Natural killer cell (primary cell): ENCODE measurements at places on chromosomes 1 and 21.

- H3K4me1 ChIP-seq: no peaks in the 10 kb centered on the region
- H3K27ac ChIP-seq: no peak overlapping the region
- H3K36me3 ChIP-seq: peaks cover 27% of the 10 kb centered on the region
- no peak overlapping the region for H3K4me3 ChIP-seq
- H3K27me3 ChIP-seq: no peaks in the 10 kb centered on the region
Observed at GRCh38 chr1:11158291-11158690, 30.9 kb upstream of the ANGPTL7 start.

DNA sequence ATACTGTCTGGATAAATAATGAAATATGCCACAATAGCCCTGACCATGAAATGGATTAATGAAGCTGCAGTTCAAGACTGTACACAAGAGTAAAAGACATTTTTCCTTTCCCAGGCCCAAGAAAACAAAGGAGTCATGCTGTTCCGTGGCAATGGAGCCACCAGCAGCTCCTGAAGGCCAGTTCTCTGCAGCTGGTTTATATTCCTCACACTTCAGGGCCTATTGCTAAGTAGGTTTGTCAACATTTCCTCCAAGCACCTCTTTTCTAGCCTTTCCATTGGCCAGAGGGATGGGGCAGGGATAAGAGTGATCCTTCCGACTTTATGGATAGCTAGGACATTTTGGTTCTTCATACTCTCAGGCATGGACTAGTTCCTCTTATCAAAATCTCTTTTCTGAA is 24.2 kb upstream of the RGL1 start:
- DNase-seq: no peak
- no peaks in the 10 kb centered on the region for H3K27me3 ChIP-seq
- no peak overlapping the region for H3K27ac ChIP-seq
- H3K4me3 ChIP-seq: no peak overlapping the region

- no peak overlapping the region for H3K27ac ChIP-seq
- H3K4me1 ChIP-seq: no peaks in the 10 kb centered on the region
- no peak overlapping the region for H3K4me3 ChIP-seq
- no peaks in the 10 kb centered on the region for H3K27me3 ChIP-seq
- DNase-seq: no peak
- no peaks in the 10 kb centered on the region for H3K36me3 ChIP-seq
Observed at GRCh38 chr21:39681257-39681656, 63.7 kb upstream of the IGSF5 start.

- no peak for DNase-seq
- H3K36me3 ChIP-seq: no peaks in the 10 kb centered on the region
- no peak overlapping the region for H3K4me3 ChIP-seq
- no peak overlapping the region for H3K27ac ChIP-seq
Observed at GRCh38 chr1:177023726-177024125, 140.8 kb downstream of the ASTN1 start.

DNA sequence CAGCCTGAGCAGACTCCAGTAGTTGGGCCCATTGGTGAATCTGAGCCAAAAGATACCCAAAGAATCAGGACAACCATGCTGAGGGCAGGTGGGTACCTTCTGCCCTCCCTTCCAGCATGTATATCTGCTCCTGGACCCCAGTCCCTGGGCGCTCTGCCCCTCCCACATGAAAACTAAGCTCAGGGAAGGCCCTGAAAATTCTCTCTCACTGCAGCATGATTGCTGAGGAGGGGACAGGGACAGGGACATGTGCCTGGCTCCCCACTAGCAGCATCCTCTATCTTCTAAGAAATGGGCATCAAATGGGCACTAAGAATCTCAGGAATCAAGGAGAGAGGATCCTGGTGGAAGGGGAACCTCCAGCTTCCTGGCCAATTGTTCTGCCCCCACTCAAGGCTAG is 446.0 kb downstream of the MATN1 start:
- no peak overlapping the region for H3K4me3 ChIP-seq
- no peaks in the 10 kb centered on the region for H3K4me1 ChIP-seq
- H3K27me3 ChIP-seq: peaks cover 3% of the 10 kb centered on the region
- no peaks in the 10 kb centered on the region for H3K36me3 ChIP-seq
- H3K27ac ChIP-seq: no peak overlapping the region

GRCh38 chr1:93567255-93567918 is 114.2 kb downstream of the BCAR3 start:
- no peak overlapping the region for H3K4me3 ChIP-seq
- no peaks in the 10 kb centered on the region for H3K27me3 ChIP-seq
- no peaks in the 10 kb centered on the region for H3K4me1 ChIP-seq
- no peak overlapping the region for H3K27ac ChIP-seq
- no peaks in the 10 kb centered on the region for H3K36me3 ChIP-seq

DNA sequence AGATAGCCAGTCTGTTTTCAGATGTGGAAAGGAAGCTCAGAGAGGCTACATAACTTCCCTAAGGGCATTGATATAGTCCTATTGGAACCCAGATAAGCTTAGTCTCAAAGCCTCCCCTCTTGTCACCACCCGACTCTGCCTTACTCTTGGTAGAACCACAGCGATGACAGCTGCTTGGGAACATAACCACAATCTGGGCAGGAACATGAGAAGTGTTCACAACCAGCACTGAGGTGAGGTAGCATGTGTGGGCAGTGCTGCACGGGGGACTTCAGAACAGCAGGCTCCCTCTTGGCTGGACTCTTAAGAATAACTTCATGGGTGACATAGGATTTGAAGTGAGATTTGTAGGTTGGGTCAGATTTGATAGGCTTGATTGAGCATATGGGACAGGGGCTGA is 9.3 kb upstream of the S100A10 start:
- H3K36me3 ChIP-seq: no peaks in the 10 kb centered on the region
- no peak overlapping the region for H3K27ac ChIP-seq
- peaks cover 7% of the 10 kb centered on the region for H3K4me1 ChIP-seq
- H3K4me3 ChIP-seq: no peak overlapping the region
- H3K27me3 ChIP-seq: peaks cover 9% of the 10 kb centered on the region
- DNase-seq: no peak

DNA sequence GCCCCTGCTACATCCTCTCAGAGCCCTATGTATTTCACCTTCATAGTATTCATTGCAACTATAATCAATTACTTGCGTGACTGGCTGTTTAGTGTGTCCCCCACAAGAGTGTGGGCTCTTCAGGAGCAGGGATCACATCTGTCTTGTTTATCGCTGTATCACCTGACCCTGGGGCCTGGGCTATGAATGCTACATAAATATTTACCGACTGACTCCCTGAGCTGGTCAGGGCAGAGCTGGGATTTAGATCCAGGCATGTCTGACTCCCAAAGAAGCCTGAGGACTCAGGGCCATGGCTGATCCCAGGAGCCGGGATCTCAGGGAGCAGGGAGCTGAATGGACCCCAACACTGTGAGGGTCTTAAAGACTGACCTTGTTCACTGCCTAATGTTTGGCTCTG is 49.7 kb downstream of the AHDC1 start:
- H3K27ac ChIP-seq: no peak overlapping the region
- no peak for DNase-seq
- peaks cover 31% of the 10 kb centered on the region for H3K4me1 ChIP-seq
- H3K4me3 ChIP-seq: no peak overlapping the region

DNA sequence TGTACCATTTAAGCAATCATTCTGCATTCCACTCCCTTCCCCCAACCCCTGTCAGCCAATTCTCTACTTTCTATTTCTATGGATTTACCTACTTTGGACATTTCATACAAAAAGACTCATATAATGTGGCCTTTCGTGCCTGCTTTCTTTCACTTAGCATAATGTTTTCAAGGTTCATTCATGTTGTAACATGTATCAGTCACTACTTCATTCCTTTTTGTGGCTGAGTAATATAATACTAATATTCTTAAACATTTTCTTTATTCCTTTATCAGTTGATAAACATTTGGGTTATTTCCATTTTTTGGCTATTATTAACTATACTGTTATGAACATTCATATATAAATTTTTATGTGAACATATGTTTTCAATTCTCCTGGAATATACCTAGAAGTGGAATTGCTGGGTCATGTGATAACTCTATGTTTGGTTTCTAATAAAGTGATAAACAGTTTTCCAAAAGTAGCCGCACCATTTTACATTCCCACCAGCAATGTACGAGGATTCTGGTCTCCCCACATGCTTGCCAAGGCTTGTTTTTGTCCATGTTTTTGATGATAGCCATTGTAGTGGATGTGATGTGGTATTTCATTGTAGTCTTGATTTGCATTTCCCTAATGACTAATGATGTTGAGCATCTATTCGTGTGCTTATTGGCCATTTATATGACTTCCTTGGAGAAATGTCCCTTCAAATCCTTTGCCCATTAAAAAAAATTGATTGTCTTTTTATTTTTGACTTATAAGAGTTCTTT is 61.9 kb upstream of the GNG12 start:
- no peak for DNase-seq
- H3K27ac ChIP-seq: no peak overlapping the region
- H3K4me1 ChIP-seq: no peaks in the 10 kb centered on the region
- H3K36me3 ChIP-seq: no peaks in the 10 kb centered on the region

DNA sequence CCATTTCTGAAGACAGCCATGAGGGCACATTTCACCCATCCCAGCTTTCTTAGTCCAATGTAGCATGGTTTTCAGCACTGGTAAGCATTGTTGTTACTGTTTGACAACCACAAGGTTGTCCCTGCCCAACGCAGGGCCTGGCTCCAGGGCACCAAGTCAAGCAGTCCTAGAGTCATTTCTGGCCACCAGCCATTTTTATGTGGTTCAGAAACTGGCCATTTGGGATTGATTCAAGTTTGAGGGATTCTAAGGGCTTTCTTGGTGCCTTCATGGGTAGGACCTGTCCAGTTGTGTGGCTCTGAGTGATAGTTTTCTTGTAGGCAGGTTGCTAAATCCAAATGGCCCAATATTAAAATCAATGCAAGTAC is 535.4 kb upstream of the USP24 start:
- H3K4me1 ChIP-seq: no peaks in the 10 kb centered on the region
- no peaks in the 10 kb centered on the region for H3K27me3 ChIP-seq
- no peak for DNase-seq
- no peak overlapping the region for H3K27ac ChIP-seq
- no peak overlapping the region for H3K4me3 ChIP-seq

DNA sequence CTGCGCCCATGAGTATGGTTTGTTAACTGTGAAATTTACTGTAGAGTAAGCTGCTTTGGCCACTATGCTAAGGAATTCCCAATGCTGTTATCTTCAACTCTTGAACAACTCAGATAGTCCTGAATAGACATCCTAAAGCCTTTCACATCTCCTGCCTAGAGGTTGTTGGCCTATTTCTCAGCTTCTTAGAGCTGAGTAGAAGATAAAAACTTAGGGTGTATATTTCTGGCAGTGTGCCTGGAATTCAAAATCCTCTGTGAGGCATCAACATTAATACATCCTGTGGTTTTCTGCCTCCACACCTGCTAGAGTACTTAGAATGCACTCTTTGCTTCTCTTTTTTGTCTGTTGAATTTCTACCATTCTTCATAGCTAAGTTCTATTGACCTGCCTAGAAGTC is 45.8 kb upstream of the RC3H1 start:
- no peaks in the 10 kb centered on the region for H3K4me1 ChIP-seq
- no peaks in the 10 kb centered on the region for H3K36me3 ChIP-seq
- H3K27ac ChIP-seq: no peak overlapping the region
- no peaks in the 10 kb centered on the region for H3K27me3 ChIP-seq

- peaks cover 12% of the 10 kb centered on the region for H3K4me1 ChIP-seq
- no peak for DNase-seq
- no peak overlapping the region for H3K27ac ChIP-seq
- no peak overlapping the region for H3K4me3 ChIP-seq
- H3K27me3 ChIP-seq: no peaks in the 10 kb centered on the region
Observed at GRCh38 chr1:226831953-226832352, 38.5 kb upstream of the PSEN2 start.

DNA sequence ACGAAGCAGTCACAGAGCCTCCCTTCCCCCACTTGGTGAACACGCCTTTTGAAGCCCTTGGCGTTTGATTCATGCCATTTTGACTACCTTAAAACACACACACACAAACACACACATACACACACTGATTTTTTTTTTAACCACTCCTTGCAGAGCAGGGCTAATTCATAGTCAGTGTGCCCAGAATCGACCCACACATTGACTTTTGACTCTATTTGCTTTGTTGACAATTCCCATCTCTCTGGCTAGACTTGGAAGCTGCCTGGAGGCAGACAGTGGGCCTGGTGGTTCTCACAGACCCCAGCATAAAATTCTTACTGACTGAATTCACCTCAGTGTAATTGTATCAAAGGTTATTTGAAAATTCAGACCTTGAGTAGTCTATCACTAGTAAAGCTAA is 30.3 kb downstream of the CAPN8 start:
- no peaks in the 10 kb centered on the region for H3K36me3 ChIP-seq
- no peak overlapping the region for H3K27ac ChIP-seq
- no peak for DNase-seq
- H3K27me3 ChIP-seq: peaks cover 2% of the 10 kb centered on the region

DNA sequence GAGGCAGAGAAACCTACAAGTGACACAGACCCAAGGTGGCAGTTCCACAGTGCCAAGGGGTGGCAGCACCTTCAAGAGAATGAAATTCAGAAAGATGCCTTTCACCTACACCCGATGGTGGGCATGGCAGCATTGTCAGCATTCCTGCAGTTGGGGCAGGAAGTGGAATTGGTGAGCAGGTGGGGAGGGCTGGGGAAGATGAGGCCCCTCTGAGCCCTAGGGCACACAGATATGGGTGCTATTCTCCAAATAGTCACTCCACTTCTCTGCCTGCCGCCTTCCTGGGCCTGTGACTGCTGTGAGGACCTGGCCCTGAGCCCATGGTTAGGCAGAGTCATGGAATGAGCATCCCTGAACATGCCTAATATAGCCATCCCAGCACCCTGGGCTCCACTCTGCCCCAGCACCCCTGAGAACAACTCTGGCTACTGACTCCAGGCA is 8.3 kb downstream of the SHISA4 start:
- no peaks in the 10 kb centered on the region for H3K27me3 ChIP-seq
- no peak overlapping the region for H3K4me3 ChIP-seq
- no peak overlapping the region for H3K27ac ChIP-seq
- H3K4me1 ChIP-seq: peaks cover 5% of the 10 kb centered on the region
- H3K36me3 ChIP-seq: no peaks in the 10 kb centered on the region

DNA sequence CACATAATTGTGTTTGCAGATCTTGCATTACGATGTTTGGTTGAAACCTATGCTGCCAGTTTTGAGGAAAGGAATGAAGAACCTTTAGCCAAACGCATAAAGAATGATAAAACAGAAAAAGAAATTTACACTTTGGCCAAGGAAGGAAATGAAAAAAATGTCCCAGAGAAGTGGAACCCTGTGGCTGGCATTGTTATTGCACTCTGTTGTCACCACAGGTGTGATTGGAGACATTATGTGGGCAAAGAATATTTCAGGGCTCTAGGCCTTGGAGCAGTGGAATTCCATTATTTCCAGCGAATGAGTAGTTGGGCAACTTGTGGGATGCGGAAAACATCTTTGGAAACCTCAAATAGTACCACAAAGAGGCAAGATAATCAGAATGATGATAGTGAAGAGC is 14.9 kb downstream of the TRMT13 start:
- H3K27me3 ChIP-seq: no peaks in the 10 kb centered on the region
- peaks cover 69% of the 10 kb centered on the region for H3K36me3 ChIP-seq
- H3K27ac ChIP-seq: no peak overlapping the region
- H3K4me1 ChIP-seq: no peaks in the 10 kb centered on the region
- DNase-seq: no peak

GRCh38 chr1:107264007-107264406 is 123.2 kb downstream of the NTNG1 start:
- no peaks in the 10 kb centered on the region for H3K27me3 ChIP-seq
- no peak overlapping the region for H3K27ac ChIP-seq
- H3K4me3 ChIP-seq: no peak overlapping the region
- no peaks in the 10 kb centered on the region for H3K36me3 ChIP-seq
- DNase-seq: no peak
